CD4-positive, alpha-beta T cell (primary cell): ENCODE measurements at places on chromosomes 5 and 9.

DNA sequence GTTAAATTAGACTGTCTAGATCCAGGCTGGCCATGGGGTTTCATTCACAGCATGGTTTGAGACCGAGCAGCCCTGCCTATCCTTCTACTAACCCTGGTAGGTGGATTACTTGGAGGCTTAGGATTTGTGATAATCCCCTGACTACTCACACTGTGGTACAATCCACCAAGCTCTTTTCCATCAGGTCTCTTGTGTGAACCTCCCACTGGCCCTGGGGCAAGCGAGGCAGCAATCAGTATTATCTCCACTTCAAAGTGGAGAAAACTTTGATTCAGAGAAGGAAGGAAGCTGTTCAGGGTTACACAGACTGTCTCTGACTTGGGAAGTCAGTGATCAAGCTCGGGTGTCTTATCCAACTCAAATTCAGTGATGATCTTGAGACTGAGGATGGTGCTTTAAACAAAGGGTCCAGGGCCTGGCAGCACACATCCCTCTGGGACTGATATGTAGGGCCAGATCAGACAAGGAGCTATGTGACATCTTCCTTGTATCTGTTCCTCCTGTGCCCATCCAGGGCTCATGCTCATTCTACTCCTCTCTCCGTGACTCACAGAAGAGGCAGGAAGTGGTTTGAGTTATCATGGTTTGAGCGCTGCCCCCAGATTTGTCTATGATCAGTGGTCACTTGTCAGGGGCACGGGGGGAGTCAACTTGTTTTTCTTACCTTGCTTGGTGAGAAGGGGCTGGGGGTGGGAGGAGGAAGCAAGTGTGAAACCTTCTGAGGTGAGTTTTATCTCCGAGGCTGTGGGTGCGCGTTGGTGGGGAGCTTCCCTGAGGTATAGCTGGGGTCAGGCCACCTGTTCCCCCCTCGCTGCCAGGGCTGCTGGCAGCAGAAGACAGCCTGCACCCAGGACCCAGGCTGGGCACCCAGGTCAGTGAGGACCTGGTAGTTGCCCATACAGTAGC, 48.6 kb downstream of the RGS3 start:
- peak; percentile 52 for DNase-seq

DNA sequence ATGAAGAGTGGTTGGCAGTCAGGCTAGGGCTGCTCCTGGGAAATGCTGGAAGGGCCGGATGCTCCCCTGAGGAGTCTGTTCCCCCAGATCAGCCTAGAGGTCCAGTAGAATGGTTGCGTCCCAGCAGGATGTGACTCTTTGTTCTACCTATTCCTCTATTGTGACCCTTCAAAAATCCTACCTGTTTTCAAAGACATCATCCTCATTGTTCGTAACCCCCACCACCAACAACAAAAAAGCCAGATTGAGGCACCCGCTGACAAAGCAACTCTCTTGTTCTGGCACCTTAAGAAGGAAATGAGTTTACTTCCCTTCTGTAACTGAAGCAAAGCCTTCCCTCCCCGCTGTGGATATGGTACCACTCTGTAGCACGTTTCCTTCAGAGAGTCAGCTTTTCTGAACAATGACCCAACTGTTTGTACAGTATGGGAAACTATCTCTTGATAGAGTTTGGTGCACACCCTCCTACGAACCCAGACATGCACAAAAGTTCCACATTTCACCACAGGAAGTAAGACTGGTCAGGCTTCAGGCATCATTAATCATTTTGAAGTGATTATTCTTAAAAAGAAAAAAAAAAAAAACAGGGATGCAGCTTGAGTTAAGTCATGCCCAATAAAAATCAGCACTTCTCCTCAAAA, 207.2 kb downstream of the ENC1 start:
- DNase-seq, result no peak

DNA sequence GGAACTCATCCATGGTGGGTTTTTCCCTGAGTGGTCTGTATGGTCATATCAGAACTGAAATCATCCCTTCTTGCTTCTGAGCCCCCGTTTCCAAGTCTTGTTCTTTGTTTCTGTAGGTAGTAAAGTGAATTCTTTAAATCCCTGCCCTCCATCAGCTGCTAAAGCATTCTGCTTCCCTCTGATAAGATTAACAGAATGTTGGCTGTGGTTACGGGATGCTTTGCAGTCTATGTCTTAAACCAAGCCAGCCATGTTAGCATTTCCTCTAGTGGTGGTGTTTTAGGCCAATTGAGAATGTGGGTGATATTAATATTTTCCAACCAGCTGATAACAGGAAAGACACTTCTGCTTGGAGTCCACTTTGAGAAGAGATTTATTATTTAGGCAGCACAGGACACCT, 22.0 kb upstream of the KCNIP1 start:
- no peak for DNase-seq

DNA sequence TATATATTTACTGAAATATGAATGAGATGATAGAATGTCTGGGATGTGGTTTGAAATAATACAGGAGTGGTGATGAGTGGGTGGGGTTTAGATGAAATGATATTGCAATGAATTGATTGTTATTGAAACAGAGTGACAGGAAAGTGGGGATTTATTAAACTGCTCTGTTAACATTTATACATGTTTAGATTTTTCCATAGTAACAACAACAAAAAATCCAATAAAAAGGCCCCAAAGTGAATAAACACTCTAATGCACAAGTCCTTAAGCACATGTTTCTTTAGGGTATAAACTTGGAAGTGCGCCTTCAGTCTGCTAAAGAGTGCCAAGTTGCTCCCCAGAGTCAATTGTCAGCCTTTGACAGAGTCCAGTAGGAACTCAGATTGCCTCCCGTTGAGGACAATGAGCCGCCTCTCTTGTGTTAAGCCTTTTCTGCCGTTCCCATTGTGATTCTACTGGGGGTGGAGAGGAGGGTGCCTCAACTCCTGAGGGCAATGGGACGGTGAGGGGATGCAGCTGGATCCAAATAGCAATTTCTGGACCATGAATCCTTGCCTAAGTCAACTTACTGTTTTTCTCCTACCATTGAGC, 112.3 kb downstream of the SLC28A3 start:
- no peak for DNase-seq

DNA sequence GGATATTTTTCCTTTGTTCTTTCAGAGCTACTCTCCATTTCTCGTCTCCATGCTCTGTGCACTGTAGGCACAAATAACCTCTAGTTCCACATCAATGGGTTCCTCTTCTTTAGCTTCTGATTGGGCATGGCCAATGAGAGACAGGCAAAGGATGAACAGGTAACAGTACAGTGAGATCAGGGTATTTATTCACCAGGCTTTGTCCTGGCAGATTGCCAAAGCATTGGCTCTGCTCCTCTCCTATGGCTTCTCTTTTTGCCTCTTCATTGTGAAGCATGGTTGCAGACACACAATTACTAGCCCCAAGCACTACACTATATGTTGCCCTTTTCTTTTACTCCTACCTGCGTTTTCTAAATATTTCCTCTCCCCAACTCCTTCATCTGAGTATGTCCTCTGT, 215.1 kb upstream of the ARRDC3 start:
- DNase-seq, result no peak

GRCh38 chr5:143057580-143057999, 287.4 kb downstream of the ARHGAP26 start:
- DNase-seq, result no peak

DNA sequence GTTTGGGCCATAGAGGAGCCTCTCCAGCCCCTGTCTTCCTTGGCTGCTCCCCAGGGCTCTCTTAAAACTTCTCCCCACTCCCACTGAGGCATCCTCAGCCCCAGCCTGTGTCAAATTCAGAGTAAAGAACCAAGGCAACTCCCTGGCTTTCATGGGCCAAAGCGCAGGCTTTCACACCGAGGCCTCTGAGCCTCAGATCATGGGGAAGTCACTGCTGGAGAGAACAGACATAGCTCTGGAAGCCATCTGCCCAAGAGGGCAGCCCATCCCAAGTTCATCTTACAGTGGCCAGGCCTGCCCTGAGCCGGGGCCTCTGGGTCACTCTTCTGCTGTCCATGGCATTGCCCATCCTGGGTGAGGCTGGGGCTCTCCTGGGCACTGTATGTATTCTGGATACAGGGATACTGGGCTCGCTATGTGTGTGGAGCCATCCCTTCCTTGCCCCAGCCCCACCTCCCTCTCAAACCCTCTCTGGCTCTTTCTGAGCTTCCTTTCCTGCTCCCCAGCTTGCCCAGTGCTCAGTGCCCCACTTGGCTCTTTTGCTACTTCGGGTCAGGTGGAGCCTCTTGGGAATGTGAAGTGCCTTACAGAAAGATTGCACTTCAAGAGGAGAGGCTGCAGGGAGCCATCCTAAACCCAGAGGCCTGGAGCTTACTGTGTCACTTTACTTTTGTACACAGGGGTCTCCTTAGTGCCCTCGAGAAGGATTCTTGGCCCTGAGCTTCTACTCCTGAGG, 33.0 kb downstream of the TGFBI start:
- no peak for DNase-seq

DNA sequence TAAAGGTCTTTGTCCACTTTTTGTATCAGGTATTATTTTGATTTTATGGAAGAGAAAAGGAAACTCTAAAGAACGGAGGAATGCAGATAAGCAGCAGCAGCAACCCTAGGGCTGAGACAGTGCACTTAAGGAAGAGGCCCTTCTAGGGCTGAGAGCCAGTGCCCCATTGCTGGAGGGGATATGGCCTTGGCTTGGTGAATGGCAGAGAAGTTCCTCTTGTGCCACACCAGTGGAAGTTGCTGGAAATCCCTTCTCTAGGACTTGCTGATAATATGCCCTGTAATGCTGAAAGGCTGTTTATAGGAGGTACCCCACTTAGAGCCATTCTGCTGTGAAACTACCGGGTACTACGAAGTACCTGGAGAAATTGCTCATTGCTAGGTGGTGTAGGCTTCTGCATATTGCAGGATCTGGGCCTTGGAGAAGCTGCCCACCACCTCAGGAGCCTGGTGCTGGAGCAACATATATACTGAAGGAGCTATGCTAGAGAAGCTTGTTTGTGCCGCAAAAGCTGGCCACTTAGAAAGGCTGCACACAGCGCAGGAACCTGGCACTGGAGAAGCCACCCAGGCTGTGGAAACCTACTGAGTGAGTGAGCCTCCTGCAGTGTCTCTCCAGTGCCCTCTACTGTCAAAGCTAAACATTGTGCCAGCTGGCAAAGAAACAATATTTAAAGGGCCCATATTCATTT, 9.6 kb upstream of the UBTD2 start:
- DNase-seq, result peak; percentile 83

GRCh38 chr9:128152133-128153059, 3.1 kb downstream of the LCN2 start:
- DNase-seq, result no peak

DNA sequence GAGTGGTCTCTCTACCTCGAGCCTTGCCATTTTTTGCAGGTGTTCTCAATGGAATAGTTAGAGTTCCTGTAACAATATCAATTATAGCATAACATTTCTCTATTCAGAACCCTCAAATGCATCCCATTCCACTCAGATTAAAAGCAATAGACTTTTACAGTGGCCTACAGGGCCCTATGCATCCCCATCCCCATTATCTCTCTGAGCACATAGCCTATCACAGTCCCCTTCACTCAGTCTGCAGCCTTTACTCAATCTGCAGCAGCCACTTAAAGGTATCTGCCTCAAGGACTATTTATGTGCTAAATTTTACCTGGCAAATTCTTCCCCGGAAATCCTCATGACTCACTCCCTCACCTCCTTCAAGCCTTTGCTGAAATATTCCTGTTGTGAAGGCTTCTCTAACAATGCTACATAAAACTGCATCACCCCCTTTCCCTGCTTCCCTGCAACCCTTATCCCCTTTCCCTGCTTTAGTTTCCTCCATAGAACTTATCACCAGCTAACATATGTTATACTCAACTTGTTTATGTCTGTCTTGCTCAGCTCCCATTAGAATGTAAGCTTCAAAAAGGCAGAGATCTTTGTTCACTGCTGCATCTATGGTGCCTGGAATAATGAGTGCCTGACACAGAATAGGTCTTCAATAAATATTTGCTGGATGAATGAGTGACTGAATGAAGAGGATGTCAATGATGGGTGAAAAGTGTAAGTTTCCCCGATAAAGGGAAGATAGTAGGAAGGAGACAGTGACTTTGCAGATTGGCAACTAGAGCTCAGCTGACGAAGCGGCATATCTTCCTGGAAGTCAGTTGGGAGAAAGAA, 54.1 kb upstream of the ZNF366 start:
- DNase-seq, result no peak

DNA sequence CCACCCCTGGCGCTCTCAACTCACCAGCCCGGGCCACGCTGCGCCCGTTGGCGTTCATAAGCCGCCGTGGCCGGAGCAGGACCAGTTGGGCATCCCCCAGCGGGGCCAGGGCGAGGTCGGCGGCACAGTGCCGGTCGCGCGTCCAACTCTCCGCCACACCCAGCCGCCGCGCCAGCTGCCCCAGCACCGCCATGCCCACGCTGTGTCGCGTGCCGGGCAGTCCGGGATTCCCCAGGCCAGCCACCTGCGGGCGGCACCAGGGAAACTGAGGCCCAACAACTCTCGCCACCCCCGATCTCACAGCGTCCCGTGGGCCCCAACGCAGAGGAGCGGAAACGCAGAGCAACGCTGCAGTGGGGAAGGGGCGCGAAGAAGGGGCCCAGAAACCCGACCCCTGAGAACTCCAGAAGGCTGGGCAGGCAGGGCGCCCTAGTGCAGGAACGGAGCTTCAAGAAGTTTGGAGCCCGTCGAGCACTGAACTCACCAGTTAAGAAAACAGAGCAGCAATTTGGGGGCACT, 453 bp downstream of the PTRH1 start:
- no peak for DNase-seq

GRCh38 chr5:132389051-132389331, 19.5 kb downstream of the SLC22A5 start:
- no peak for DNase-seq

DNA sequence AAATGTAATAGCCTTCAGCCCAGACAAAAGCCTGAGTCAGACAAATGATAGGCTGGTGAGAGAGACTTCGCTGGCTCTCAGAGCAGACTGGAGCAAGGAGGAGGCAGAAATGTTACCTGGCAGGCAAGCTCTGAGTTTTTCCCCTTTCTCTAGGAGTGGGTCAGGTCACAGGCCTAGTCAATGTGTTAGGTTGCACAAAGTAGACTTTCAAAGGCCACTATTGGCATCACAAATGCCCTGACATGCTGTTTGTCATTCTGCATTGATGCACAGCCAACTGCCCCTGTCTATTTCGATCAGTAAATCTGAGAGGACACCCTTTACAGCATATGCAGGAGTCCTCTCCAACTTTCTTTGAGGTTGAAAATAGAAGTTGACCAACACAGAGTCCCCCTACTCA, 15.5 kb upstream of the C1QTNF3 start:
- DNase-seq, result no peak

GRCh38 chr5:136694258-136694657, 328.9 kb upstream of the TRPC7 start:
- no peak for DNase-seq

DNA sequence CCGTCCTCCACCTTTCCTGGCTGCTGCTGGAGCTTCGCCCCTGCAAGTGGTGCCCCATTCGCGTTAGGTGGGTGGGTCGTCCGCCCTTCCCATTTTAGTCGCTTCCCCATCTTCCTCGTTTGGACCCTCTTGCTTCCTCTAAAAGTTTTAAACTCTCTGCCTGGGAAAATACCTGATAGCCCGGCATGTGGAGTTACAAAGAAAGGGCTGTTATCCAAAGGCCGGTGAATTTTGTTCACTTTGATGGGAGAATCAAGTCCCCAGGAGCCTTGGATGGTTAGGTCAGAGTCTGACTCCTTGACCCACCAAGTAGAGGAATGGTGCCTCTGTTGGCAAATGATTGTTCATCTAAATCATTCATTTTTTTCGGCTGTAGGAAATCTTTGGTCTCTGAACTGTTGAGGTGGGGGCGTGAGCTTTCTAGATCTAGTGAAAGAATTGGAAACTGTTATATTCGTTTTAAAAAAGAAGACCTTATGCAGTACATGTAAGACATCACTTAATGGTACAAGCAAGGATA, 29.5 kb upstream of the APC start:
- DNase-seq, result no peak

- DNase-seq, result no peak
Measured at GRCh38 chr9:113471566-113471965, 8.0 kb downstream of the RGS3 start.
